ENCODE measurements at places on chromosomes 5 and 9.

DNA sequence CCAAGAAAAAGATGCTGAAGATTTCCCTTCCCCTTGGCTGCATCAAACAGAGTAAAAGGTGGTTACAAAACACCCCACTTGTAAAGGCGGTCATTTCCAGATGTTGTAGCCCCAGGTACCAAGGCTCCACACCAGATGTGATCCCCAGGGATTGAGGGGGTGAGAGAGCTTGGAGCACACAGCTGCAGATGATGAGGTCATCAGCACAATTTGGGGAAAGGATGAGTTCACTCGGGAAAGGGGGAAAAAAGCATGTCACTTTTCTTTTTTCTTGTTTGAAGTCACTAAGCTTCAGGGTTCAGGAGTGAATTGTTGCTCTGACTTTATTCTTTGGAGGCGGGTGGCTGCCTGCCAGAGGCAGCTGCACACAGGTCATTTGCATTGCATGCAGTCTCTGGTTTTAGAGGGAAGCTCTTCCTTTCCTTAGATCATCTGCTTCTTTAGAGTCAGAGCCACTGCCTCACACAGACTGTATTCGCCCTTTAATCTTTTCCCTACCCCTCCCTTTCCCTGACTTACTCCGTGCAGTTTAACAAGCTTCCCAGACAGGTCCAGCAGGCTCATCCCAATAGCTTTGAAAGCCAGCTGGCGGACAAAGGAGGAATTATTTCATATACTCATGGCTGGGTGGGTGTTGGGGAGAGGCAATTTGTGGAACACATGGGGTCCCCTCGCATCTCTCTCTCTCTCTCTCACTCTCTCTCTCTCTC lies 409.3 kb upstream of the SLC24A2 start:
- H3K27me3 ChIP-seq, result no peaks in the 10 kb centered on the region
- no peak for DNase-seq
- H3K27ac ChIP-seq, result no peak overlapping the region
- H3K4me1 ChIP-seq, result no peaks in the 10 kb centered on the region
- no peaks in the 10 kb centered on the region for H3K36me3 ChIP-seq

DNA sequence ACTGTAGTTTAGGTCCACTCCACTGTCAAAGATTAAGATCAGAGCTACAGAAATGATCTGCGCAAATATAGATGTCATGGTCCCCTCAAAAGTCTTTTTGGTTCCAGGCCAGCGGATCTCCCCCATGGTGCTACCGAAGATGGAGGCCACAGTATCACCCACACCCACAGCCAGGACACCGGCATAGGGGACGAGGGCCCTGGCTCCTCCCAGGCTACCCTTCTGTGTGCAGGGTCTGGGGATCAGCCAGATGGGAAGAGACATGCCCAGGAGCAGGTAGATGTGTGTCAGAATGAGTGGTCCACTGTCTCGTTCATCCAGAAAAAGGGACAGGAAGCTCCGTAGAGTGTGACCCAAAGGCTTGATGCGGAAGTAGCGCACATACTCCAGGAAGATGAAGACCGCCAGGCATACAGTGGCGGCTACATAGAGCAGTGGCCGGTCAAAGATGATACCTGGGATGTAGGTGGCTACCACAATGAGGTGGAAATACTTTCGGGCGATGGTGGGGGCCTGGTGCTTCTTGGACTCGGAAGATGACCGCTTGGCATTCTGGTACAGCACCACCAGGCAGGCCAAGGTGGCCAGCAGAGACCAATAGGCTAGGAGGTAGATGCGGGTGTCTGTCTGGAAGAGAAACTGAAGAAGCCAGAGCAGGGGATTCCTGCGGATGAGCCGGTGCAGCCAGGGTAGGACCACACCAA lies 1.5 kb downstream of the DOLK start:
- H3K27me3 ChIP-seq, result no peaks in the 10 kb centered on the region
- no peak overlapping the region for H3K4me3 ChIP-seq
- peaks cover 12% of the 10 kb centered on the region for H3K4me1 ChIP-seq
- H3K36me3 ChIP-seq, result no peaks in the 10 kb centered on the region

GRCh38 chr5:96794757-96795156 lies 13.0 kb downstream of the ERAP1 start:
- no peaks in the 10 kb centered on the region for H3K4me1 ChIP-seq
- H3K4me3 ChIP-seq, result no peak overlapping the region
- DNase-seq, result no peak
- no peaks in the 10 kb centered on the region for H3K27me3 ChIP-seq

GRCh38 chr5:150137168-150137957 lies 18.3 kb downstream of the PDGFRB start:
- no peaks in the 10 kb centered on the region for H3K36me3 ChIP-seq
- H3K4me1 ChIP-seq, result peaks cover 56% of the 10 kb centered on the region
- no peak overlapping the region for H3K4me3 ChIP-seq
- no peak for DNase-seq
- H3K27ac ChIP-seq, result peak overlapping the region; percentile 86

GRCh38 chr5:113379936-113380806 lies 54.6 kb downstream of the TSSK1B start:
- no peaks in the 10 kb centered on the region for H3K27me3 ChIP-seq
- H3K27ac ChIP-seq, result no peak overlapping the region
- H3K4me1 ChIP-seq, result no peaks in the 10 kb centered on the region
- no peaks in the 10 kb centered on the region for H3K36me3 ChIP-seq
- DNase-seq, result no peak

GRCh38 chr5:180180421-180180820 lies 28.6 kb downstream of the RASGEF1C start:
- DNase-seq, result no peak
- peaks cover 11% of the 10 kb centered on the region for H3K4me1 ChIP-seq
- no peaks in the 10 kb centered on the region for H3K27me3 ChIP-seq
- no peaks in the 10 kb centered on the region for H3K36me3 ChIP-seq
- H3K4me3 ChIP-seq, result no peak overlapping the region

DNA sequence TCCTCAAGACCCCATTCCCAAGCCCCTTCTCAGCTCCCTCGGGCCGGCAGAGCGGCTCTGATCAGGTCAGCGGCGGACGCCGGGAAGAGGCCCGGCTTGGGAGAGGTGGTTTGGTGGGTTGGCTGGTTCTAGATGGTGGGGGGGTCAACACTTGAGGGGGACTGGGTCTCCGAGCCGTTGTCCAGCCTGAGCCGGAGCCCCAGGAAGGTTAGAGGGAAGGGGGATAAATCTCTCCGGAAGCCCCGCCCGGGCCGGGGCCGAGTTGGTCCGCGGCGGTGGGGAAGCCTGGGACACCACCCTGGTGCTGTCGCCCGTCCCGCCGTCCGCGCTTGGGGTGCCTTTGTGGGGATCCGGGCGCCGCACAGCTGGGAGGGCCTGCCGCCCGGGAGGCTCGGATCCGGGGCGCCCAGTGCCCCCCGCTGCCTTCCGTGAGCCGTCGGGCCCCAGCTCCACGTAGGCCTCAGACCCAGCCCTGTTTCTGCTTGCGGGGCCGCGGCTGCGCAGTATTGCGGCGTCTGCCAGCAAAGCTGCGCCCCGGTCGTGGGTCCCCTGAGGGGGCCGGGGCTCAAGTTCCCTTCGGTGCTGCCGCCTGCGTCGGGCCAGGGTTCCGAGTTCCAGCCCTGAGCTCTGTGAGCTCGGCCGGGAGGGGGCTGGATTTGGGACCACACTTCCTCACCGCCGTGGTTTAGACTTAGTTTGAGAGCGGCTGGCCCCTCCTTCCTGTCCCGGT lies 542 bp upstream of the TRIM52 start:
- peak overlapping the region; percentile 99 for H3K27ac ChIP-seq
- peak overlapping the region; percentile 100 for H3K4me3 ChIP-seq
- no peaks in the 10 kb centered on the region for H3K36me3 ChIP-seq
- H3K27me3 ChIP-seq, result no peaks in the 10 kb centered on the region
- peaks cover 14% of the 10 kb centered on the region for H3K4me1 ChIP-seq

Data from testis (tissue), 5 donors.